NCI-H460 (cell line): ENCODE measurements at places on chromosomes 16 and 17. TPM values are rescaled to one million over a fixed set of nuclear protein-coding genes. Genes with fewer than 3 reads are reported as not detected.

KCNH4 gene
- 0.05 TPM in 1 of 2 replicates, not detected in the other for total RNA-seq

SOX8 gene
- total RNA-seq: 0.97 and 1.5 TPM in 2 replicates

GRCh38 chr17:63991611-63992010 is 6.5 kb upstream of the PRR29 start:
- no peak for DNase-seq

GRCh38 chr17:51650202-51650601 is 389.9 kb downstream of the UTP18 start:
- DNase-seq: no peak

- DNase-seq: no peak
Observed at GRCh38 chr17:29433541-29433940, 43.4 kb downstream of the TAOK1 start.
